T-helper 2 cell treated with Interferon-gamma antibody and Interleukin-4, amounts not matched to agents 5 μg/mL and 100 μg/mL, for 36 hours (primary cell): ENCODE measurements at places on chromosomes 3 and 15.

- DNase-seq, result no peak
Measured at GRCh38 chr3:150528354-150528797, 17.9 kb downstream of the SERP1 start.

- no peak for DNase-seq
Measured at GRCh38 chr15:74904190-74904805, 2.4 kb downstream of the FAM219B start.

DNA sequence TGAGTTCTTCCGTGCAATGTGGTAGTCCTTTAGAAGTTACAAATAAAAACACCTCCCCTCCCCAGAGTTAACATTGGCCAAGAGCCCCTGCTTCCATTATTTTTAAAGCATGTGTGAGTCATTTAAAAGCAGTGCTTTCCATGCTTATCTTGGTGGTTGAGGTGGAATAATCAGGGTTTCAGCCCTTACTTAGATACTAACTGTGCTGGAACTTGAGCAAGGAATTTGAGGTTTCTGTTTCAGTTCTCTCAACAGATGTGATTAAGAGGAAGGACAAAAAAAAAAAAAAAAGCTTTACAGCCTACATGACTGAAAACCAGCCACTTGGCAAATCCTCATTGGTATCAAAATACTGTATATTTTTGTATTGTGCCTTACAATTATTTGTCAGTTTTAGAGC, 64.5 kb downstream of the CGNL1 start:
- no peak for DNase-seq

DNA sequence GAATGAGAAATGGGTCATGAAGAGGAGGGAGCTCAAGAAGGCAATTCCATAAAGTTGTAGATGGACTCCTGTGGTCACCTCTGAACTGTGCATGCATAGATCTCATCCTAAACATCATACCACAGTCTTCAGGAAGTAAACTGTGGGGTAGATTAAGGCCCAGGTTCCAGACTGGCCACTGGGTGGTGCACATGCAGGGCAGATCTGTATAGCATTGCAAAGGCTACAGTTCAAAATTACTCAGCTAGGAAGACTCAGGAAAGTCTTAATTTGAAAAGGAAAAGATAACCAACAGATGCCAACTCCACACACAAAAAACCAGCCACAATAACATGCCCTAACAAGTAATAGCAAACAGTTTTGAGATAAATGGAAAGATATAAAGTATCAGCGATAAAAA, 20.3 kb downstream of the KY start:
- DNase-seq, result no peak

GRCh38 chr3:121660356-121661171, at the start of gene HCLS1:
HCLS1 (minus strand) TSS chr3:121660903; CDS start chr3:121658347, 2,556 bp downstream.
- peak; percentile 76 for DNase-seq

GRCh38 chr3:49659756-49660155, 14.4 kb upstream of the APEH start:
- no peak for DNase-seq

GRCh38 chr3:96852849-96853248, 38.5 kb downstream of the EPHA6 start:
- DNase-seq, result no peak

DNA sequence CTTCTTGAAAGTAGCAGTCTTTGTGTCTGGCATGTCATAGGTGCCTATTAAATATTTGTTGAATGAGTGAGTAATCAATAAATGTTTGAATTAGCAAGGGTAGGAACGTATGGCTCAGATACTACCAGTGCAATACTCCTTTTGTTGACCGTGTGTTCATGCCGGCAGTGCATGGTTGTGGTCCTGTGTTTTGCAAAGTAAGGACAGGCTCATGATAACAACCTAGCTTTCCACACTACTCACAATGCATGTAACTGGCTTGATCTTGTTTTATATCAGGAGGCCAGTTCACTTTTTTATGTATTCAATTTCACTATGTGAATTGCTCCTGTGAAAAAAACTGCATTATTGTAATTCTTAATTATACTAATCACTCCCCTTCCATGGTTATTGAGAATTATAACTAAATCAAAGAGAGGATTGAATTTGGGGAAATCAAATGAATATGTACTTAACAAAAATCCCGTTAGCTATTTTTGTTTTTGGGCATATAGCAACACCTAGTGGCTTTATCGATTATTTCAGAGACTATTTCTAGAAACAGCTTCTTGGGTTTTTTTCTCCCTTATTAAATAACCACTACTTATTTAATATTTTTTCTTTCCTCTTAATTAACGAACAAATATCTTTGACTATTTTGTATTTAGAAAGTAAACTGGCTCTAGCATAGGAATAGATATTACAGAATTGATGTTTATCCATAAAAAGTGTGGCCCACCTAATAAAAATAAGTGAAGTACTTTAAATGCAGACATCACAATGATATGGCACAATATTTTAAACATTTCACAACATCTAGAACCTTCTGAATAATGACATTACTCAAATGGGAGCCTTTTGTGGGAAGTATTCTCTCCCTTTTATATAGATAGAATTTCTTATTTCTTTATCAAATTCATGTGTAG, 218.5 kb downstream of the BBX start:
- no peak for DNase-seq

GRCh38 chr15:82647835-82648256, 683 bp upstream of the CPEB1 start:
- no peak for DNase-seq

GRCh38 chr15:100061944-100062343, 279.8 kb downstream of the ADAMTS17 start:
- DNase-seq, result no peak

DNA sequence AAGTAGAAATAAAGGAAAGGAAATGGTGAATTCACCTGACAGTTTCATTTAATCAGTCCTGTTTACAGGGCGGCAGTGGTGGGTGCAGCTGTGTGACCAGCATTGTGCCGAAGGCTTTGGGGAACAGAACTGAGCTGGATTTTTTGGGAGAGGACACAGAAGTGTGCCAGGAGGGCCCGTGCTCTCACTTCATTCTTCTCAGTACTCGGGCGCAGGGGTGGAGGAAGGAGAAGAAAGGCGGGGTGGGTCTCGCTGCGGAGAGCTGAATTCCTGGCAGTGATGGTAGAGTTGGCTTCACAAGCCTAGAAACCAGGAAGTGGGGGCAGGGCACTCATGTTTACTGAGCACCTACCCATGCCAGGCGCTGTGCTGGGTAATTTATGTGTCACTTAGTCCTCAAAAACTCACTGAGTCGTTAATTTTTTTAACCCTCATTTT, 64.6 kb downstream of the CRTC3 start:
- DNase-seq, result peak; percentile 79

DNA sequence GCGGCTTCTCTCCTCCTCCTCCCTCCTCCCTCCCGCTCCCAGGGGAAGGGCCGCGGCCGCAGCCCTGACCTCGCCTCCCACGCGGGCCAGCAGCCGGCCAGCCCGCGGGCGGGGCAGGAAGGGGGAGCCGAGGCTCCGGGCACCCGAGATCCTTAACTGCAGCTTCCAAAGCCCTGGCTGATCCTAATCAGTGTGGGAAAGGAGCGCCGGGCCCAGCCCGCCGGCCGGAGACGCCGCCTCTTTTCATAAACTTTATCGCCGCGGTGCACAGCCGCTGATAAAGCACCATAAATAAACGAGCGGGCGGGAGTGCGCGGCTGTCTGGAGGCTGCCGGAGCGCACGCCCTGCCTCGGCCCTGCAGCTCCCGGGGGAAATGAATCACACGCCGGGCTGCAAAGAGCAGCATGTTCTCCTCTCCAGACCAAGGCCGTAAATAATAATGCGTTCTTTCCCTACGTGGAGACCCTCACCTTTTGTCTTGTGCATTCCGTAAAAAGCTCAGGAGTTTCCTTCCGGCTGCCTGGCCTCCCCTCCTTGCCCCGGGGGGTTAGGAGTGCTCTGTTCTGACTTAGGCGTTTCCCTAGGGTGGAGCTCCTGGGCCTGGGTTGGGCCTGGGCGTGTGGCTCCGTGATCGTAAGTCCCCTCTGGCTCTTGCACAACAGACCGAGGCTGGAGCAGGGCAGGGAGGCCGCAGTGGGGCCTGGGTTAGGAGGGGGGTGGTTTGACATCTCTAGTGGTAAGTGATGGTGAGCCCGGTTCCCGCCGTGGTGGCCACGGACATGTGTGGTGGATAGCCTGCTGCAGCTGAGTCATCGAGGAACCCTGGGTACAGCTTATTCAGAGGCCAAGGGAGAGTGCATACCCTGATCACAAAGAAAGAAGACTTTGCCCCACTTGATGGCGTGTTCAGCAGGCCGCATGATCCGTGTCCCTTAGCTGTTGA, 132.6 kb upstream of the HES1 start:
- peak; percentile 26 for DNase-seq

DNA sequence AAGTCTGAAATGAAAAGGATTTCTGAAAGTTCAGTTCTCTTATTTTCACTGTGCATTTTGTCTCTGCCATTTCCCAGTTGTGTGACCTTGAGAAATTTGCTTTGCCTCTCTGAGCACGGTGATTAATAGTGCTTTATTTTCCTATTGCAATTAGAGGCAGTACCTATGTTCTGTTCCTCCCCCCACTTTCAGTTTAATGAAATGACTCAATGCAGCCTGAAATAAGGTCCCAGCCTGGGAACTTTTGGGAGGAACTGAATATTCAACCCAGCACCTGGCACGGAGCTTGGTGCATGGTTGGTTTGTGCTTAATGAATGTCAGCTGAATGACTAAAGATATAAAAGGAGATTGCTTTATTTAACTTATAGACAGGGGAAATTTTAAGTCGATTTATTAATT, 352.6 kb downstream of the PDCD6IP start:
- DNase-seq, result no peak

- DNase-seq, result no peak
Measured at GRCh38 chr3:184388164-184388935, 8.5 kb downstream of the CHRD start.

DNA sequence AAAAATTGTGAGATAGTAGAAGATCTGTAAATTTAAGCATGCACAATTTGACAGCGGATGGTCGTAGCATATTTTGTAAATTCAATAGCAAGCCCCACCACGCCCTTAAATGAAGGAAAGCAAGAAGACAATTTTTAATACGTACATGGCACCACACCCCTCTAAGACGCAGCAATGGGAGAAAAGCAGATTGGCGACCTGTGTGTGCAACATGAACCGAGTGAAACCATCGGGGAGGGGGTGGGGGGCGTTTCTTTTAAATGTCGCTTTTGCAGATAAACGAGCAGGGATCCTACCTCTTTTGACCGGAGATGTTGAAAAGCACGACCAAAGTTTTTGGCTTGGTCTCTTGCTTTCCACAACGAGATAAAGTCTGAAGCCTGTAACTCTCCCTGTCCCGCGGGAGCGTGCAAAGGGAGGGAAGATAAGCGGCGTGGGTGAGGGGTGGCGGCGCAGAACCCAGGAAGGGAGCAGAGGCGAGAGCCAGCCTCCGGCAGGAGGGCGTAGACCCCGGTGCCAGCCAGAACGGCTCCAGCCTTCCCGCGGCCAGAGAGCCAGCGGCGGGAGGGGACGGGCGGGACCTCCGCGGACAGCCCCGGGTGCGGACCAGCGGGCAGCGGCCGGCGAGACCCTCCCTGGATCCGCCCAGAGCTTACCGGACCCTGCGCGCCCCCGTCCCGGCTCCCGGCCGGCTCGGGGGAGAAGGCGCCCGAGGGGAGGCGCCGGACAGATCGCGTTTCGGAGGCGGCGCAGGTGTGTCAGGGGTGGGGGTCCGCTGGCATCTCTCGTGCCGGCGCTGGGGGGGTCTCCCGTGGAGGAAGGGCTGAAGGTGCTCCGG, at the start of gene CHL1:
TSS of gene CHL1 (plus strand) at position 453 of the 838 bp plus-strand sequence. CDS start 123,014 bp downstream, outside the sequence.
- no peak for DNase-seq

- DNase-seq, result no peak
Measured at GRCh38 chr15:71295603-71296314, 180.5 kb downstream of the THSD4 start.

GRCh38 chr3:74463515-74463914, 150.9 kb downstream of the CNTN3 start:
- no peak for DNase-seq

DNA sequence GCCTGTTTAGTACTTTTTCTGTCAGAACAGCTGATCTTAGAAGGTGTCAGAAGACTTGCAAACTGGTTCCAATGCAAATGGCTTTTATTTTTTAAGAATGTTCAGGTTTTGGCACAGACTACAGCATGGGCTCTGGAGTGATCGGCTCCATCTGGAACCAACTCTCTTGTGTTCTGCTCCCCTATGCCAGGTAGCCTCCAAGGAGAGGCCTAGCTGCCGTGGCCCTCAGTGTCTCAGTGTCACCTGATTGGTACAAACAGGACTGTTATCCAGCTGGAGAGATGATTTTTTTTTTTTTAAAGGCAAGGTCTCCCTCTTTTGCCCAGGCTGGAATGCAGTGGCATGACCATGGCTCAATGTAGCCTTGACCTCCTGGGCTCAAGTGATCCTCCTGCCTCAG, 183.1 kb downstream of the SV2B start:
- DNase-seq, result no peak

DNA sequence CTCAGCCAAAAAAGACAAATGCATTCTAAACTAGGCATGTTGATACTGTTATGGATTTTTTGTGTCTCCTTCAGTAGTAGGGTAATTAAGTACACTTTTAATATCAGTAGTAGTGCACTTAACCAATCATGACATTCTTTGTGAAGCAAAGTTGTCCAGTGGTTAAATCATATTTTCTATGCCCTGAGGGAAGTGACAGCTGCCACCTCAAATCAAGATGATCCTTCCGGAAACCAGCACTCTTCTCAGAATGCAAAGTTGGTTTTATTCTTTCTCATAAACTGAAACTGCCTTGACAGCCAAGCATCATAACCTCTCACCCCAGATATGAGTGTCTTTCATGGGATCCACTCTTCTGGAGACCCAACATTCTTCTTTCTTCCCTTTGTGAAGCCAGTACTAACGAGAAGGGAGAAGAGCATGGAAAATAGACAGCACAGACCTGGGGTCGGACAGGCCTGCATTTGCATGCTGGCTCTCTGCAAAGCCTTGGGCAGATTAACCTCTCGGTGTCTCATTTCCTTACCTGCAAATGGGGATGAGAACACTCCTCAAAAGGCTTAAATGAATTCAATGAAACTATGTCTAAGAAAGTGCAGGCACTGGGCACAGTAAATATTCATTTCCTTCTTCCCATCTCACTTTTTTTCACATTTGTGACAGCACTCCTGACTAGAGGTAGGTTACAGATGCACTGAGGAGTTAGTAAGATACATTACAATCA, 13.2 kb downstream of the AAGAB start:
- peak; percentile 64 for DNase-seq

DNA sequence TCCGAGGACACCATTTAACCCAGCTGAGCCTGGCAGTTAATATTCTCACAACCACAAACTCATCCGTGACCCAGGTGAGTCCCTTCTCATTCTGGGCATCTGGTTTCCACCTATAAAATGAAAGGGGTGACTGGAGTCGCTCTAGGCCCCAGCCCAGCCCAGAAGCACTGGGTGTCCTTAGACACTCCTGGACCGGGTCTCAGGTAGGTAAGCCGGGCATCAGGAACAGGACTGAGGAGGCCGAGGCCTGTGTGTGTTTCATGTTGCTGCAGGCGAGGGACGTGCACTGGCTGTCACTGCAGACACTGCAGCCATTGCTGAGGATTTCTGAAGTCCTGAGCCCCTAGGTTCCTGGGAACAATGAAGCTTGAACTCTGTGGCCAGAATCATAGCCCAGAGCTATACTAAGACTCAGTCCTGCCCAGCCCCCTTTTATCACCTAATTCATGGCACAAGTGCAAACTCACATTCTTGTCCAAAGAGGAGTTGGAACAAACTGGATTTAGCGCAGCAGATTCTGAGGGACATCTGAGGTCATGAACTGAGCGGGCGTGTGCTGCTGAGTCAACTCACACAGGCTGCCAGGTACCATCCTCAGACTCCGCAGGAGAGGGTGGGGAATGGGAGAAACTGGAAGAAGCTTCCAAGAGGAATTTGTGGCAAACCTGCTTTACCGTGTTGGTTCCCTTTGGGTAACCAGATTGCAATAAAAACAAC, 184.9 kb downstream of the FAM43A start:
- DNase-seq, result no peak

- DNase-seq, result peak; percentile 73
Measured at GRCh38 chr3:50450209-50450921, 53.1 kb downstream of the CACNA2D2 start.

GRCh38 chr3:55066551-55067047, 138.7 kb upstream of the LRTM1 start:
- no peak for DNase-seq
